ENCODE measurements at places on chromosomes 13 and 19. TPM values are rescaled to one million over a fixed set of nuclear protein-coding genes. Genes with fewer than 3 reads are reported as not detected.
A peak's percentile ranks its signal among the peaks of the same experiment; 100 is the strongest.

Gene MYBPC2
- polyA plus RNA-seq: not detected

- peaks cover 16% of the 10 kb centered on the region for H3K36me3 ChIP-seq
- H3K27me3 ChIP-seq: no peaks in the 10 kb centered on the region
- peak overlapping the region; percentile 10 for H3K27ac ChIP-seq
- peak overlapping the region; percentile 43 for H3K4me3 ChIP-seq
These were observed 16.0 kb downstream of the ITM2B start for GRCh38 chr13:48249018-48249417.

Gene PRSS57
- polyA plus RNA-seq: not detected

DNA sequence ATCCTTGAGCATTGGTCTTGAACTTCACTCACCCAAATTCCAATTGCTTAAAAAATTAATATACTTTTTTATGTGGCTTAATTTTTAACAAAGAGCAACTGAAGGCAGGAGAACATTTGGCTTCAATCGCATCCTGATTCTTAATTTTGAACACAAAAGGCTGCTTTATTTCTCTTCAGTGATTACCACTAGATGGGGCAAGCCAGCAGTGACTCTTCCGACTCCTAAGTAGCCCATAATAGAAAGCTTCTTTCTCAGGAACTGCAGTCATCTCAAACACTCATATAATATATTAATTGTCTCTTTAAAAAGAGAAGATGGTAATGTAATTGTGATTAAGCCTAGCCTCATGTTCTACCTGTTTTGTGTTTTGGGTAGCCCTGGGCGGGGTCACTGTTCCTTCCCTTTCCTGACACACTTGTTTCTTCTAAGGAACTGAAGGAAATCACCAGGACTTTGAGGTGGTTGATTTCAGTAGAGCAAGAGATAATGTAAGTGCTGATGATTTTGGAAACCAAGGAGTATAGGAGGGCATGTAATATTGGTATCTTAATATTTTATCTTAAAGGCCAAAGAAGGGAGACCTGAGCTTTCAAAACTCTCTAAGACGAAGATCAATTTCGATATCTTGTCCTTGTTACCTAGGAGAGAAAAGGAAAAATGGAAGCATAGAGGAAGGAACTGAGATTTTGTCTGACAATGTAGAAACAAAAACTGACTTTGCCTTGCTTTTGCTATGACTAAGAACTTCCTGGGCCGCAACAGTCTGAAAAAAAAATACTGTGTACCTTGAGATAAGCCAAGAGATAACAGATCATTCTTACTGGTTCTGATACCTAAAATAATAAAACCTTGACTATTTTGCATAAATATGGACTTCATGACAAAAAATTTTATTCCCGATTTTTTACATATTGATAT lies 73.1 kb downstream of the TNFSF13B start:
- no peak overlapping the region for H3K4me3 ChIP-seq
- peak; percentile 25 for DNase-seq
- no peaks in the 10 kb centered on the region for H3K36me3 ChIP-seq
- no peak overlapping the region for H3K27ac ChIP-seq
- peaks cover under 1% of the 10 kb centered on the region for H3K27me3 ChIP-seq
- H3K4me1 ChIP-seq: no peaks in the 10 kb centered on the region

- H3K27ac ChIP-seq: no peak overlapping the region
- no peak overlapping the region for H3K4me3 ChIP-seq
- no peaks in the 10 kb centered on the region for H3K36me3 ChIP-seq
- peaks cover 13% of the 10 kb centered on the region for H3K4me1 ChIP-seq
These were observed 232.0 kb downstream of the LACC1 start for GRCh38 chr13:44111701-44112100.

Data from naive thymus-derived CD8-positive, alpha-beta T cell (primary cell).